ENCODE measurements at places on chromosomes 2 and 18.

- DNase-seq, result no peak
Measured at GRCh38 chr2:38215993-38216392, 140.0 kb upstream of the CYP1B1 start.

- no peak for DNase-seq
Measured at GRCh38 chr2:232937278-232937906, 67.3 kb downstream of the SNORC start.

DNA sequence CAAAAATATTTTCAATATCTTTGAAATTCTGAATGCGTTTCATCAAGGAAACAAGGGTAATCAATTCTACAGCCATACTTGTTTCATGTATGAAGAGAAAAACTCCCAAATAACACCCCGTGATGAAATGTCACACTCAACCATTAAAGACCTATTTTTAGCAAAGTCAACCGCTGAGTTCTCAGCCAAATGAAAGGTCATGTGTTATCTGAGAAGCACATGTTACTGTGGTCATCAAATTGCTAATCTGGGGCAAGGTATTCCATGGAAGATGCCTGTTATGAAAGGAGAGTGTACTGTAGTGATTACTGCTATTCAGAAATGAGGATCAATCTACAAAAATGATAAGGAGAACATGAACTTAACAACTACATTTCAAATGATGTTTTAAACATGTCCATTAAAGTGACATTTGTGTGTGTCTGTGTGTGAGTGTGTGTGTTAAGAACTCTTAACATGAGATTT lies 126.7 kb downstream of the BCL2 start:
- no peak for DNase-seq

DNA sequence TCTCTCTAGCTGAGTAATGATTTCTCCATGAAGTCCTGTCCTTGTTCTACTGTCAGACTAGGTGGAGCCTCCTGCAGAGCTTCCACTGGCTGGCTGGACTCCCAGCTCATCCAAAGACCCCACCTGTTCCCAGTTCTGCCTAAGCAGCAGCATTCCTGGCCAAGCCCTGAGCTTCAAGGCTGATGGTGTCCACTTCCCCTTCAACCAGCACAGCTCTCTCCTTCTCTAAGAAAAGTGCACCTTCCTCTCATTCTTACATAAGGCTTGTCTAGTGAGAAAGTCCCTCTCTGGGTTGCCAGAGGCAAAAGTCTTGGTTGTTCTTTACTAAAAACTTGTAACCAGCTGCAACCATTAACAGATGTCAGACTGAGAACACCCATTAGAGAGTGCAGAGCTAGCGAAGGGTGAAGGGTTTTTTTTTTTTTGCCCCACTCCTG lies 58.9 kb downstream of the CXCR4 start:
- no peak for DNase-seq

DNA sequence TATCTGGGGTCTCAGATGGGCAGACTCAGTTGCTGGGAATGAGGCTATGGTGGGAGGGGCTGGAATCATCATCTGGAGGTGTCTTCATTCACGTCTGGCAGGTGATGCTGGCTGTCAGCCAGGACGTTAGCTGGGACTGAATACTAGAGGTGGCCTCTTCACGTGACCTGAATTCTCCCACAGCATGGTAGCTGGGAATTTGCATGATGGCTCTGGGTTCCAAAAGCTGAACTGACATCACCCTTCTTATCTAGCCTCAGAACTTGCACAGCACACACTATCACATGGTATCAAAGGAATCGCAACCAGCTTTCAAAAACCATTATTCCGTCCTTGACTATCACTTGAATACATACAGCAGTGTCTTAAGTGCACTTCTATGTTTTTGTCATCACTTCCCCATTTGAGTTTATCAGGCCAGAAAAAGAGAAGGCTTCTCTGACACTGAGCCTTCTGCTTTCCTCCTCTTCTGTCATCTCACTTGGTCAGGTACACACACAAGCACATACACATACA lies 53.0 kb upstream of the LRP2 start:
- no peak for DNase-seq

DNA sequence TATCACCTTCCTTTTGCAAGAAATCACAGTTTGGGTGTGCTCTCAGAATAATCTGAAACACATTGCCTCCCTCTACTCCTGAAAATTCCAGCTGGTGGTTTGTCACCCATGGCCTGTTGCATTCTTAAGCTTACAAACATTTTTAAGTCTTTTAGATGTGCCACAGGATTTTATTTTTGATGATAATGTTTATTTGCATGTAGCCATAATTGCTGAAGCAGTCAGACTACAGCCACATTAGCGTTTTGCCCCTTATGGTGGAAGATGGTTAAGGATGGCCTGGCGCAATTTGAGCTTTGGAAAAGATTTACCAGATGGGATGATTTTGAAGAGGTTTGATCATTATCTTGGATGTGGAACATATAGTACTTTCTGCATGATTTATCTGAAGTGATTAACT lies 439.5 kb downstream of the MEIS1 start:
- no peak for DNase-seq

- no peak for DNase-seq
Measured at GRCh38 chr2:26687801-26688200, 4.7 kb upstream of the KCNK3 start.

DNA sequence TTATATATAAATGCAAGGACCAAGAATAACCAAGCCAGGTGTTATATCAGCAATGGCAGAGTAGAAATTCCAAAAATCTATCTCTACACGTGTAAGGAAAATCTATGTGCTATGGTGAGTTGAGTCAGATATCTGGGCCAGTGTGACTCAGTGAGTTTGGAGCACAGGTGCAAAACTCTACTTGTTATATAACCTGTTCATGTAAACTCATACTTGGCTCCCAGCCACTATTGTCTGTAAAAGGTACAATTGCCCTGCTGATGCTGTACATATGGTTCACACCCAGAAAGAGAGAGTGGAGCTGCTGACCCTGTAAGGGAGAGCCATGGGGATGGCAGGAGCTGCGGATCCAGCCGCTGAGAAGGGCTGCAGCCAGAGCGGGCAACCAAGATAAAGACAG lies 112.0 kb downstream of the TRABD2A start:
- DNase-seq, result no peak

DNA sequence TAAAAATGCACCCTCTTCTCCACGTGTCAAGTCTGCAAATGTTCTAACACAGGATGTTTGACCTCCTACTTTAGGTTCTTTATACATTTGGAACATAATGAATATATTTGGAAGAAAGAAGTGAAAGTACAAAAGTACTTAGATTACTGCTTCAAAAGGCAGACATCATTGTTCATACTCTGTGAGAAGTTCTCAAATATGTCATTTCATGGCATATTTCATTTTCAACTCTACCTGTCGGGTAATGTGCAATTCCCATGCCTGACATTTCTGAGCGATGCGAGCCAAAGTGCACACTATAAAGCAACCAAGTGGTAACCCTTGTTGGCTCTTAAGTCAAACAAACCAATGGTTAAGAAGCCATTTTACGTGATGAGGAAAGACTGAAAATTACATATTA lies 7.0 kb downstream of the BUB1 start:
- no peak for DNase-seq

GRCh38 chr18:75226956-75227316 lies 16.3 kb downstream of the TSHZ1 start:
- no peak for DNase-seq

DNA sequence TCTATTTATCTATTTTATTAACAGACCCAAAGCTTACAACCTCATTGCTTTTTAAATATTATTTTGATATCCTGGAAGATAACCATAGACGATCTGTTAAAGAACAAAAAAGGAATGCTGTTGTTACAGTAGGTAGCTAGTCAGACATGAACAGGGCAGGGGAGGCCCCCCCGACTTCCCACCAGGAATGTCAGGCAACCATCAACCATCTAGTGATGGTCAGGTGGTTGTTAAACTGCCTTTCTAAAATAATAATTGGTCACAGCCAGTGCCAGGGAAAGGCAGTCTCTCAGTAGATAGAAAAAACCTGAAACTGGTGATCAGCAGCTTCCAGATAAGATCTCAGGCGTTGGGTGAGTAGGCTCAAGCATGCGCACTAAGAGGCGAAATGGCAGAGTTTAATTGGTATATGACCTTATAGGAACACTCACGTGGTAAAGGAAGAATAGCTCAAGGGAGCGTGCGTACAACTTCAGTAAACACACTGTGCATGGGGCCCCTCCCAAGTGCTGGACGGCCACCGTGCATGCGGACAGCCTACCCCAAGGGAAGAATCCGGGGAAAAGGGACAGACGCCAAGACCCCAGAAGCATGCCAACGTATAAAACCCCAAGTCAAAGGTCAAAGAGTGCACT lies 32.5 kb upstream of the CCL20 start:
- DNase-seq, result no peak

- no peak for DNase-seq
Measured at GRCh38 chr2:113357071-113357470, 78.3 kb upstream of the PAX8 start.

- DNase-seq, result no peak
Measured at GRCh38 chr2:100393362-100393761, 24.1 kb downstream of the CHST10 start.
